ENCODE measurements at places on chromosomes 2 and 18. TPM values are rescaled to one million over a fixed set of nuclear protein-coding genes. Genes with fewer than 3 reads are reported as not detected.

Gene DNER
- not detected for total RNA-seq

- no peak for DNase-seq
These were observed 117.6 kb upstream of the DAPL1 start for GRCh38 chr2:158677542-158677941.

DNA sequence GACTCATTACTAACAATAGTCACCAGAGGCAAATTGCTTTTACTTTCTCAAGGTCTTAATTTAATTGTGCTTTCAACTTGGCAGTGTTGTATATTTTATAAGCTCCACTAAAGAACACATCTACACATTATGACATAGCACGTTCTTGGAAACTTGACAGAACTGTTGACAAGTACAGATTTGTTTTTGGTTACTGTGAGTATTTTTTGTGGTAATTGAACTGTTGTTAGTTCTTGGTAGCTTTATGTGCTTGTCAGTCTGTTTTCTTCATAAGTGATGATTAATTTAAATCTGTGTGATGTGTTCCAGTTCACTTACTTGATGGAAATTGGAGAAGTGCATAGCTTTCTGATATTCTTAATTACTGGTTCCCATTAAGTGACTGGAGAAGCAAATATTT, 63.9 kb downstream of the COMMD1 start:
- no peak for DNase-seq

DNA sequence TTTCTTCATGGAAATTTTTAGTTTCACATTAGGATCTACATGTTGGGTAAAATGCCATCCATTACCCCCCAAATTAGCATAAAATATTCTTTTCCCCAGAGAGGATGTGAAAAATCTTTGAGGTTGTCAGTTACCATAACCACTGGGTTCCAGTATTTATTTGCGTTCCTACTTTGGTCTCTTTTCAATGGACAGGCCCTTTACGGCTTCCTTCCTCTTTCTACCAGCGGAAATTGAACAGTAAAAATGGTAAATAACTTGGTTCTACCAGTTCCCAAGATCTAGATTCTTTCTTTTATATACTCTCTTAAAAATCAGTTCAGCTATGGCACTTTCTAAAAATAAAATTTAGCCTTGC, 169.2 kb upstream of the APCDD1 start:
- DNase-seq: no peak

Gene SERPINB4
- not detected for total RNA-seq

Gene SPATA3
- not detected for total RNA-seq

Gene COX7A2L
- 58.1 TPM for total RNA-seq

Gene TUBB8B
- not detected for total RNA-seq

DNA sequence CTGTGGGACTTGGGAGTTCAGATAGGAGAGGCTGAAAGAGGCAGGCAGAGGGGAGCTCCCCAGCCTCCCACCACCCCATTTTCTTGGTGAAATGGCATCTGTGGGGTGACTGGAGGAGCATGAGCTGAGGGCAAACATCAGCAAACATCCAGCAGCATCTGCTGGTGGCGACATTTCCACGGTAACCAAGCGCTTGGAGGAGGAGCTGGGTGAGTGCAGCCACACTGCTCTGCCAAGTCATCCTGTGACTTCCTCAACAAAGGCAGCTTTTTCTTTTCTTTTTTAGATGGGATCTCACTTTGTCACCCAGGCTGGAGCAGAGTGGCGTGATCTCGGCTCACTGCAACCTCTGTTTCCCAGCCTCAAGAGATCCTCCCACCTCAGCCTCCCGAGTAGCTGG, 5.6 kb downstream of the TXNL4A start:
- DNase-seq: no peak

- no peak for DNase-seq
These were observed 83.0 kb upstream of the MBOAT2 start for GRCh38 chr2:9086465-9086864.

Gene SPTBN1
- total RNA-seq: 65.7 TPM

DNA sequence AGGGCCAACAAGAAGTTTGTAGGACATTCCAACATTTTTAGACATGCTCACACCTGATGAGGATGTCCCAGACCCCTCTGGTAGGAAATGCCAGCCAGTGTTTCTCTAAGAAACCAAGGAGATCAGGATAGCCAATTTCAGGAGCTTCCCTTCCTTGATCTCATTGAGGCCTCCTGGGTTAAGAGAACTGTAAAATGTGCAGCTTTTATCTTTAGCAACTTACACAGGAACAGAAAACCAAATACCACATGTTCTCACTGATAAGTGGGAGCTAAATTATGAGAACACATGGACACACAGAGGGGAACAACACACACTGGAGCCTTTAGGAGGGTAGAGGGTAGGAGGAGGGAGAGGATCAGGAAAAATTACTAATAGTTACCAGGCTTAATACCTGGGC, 99.6 kb upstream of the MAP2 start:
- DNase-seq: no peak

Gene ANKRD30B
- not detected for total RNA-seq

DNA sequence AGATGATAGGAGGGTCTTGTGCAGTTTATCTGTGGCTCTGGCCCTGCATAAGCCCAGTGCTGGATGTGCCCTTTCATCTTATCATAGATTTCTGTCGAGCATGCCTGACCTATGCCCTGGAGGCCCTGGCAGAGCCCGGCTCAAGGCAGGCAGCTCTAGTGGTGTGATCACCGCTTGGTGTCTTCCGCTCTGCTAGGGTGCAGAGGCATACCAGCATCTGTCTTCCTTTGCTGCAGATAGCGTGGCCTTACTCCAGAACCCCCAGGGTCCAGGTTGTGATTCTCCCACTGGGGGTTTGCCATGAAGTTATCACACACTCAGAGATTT, 13.7 kb upstream of the TRAF3IP1 start:
- no peak for DNase-seq

- no peak for DNase-seq
These were observed 35.3 kb upstream of the GCC2 start for GRCh38 chr2:108413711-108414095.

- no peak for DNase-seq
These were observed 71.7 kb downstream of the TPGS2 start for GRCh38 chr18:36757081-36757480.

Gene MSGN1
- total RNA-seq: not detected

DNA sequence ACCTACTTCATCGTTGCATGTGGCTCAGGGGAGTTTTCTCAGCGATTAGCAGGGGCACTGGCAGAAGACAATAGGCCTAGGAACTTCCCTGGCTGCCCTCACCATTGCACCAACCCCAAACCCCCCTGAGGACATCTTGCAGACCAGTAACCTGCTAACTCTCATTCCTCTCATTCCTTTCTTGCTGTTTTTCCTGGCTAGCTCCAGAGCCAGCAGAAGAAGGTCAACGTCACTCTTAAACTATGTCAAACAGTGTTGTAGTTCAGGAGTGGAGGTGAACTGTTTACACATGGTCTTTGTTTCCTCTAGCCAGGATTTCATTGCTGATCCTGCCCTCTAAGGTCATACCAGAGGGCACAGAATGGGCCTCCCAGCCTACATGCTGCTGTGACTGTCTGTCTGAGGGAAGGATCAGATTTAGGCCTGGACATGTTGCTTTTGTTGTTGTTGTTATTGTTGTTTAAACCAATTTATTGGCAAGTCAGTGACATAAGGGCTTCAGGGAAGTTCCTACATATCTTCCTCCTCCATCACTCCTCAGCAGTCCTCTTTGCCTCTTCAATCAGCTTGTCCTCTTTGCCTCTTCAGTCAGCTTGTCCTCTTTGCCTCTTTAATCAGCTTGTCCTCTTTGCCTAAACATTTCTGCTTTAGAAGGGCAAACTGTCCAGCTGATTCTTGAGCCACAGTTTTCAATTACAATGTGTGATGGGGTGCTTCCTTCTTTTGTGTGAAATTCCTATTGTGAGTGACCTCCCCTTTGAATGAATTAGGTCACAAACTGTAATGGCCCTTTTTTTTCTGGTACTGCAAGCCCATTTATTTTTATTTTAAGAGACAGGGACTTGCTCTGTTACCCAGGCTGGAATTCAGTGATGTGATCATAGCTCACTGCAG, 471.9 kb upstream of the TNP1 start:
- no peak for DNase-seq

Gene HIBCH
- 21.6 TPM for total RNA-seq

- DNase-seq: no peak
These were observed 684.5 kb downstream of the BCL11A start for GRCh38 chr2:59868981-59869380.

Gene AQP12A
- not detected for total RNA-seq

DNA sequence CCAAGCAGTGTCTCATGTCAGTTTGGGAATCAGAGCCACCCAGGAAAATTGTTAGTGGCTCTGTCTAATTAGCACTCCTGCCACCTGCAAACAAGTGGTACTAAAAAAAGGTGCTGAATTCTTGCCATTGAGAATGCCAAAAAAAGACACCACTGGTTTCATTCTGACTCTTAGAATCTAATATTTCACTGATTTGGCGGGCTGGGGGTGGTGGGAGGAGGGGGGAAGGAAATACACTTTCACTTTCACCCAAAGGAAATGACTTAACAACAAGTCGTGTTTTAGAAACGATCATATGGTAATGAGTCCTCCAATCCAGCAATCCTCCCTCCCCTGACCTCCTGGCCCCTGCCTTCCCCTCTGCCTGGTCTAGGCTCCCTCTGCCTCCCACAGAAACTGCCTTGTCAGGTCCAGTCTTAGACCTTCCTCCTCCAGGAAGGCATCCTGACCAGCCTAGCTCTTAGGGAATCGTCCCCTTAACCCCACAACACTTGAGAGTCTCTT, 4.4 kb upstream of the KLHL29 start:
- DNase-seq: peak; percentile 62

- no peak for DNase-seq
These were observed 1111.6 kb upstream of the ZEB2 start for GRCh38 chr2:145631561-145631960.

GRCh38 chr2:67085146-67085545, 312.0 kb upstream of the ETAA1 start:
- DNase-seq: no peak

DNA sequence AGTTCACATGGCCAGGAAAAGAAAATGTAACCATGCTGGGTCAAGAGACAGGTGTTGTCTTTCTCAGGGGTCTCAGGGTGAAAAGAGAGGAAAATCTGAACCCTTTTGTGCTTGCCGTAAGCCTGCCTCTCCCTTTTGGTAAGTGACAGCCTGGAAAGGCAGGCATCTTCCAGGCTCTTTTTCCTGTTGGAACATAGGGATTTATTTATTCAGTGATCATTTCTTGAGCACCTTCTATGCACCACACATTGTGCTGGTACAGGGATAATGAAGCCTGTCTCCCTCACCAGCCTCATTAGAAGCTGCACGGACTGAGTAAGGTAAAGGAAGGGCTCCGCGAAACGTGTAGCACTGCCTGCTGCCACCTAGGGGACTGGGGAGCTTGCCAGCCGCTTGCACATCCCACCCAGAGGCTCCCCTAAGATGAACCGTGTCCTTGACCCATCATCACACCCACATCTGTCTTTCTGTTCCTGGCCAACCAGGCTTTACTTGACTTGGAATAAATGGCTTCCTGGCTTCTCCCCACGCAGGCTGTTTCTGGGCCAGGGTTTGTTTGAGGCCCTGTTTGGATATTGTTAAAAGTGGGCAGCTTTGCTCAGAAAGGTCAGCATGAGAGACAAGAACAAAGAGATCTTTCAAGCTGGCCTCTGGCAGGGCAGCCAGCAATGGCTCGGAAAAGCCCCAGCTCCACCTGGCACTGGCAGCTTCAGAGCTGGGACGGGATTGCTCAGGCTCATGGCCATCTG, 73.3 kb upstream of the MCFD2 start:
- no peak for DNase-seq

DNA sequence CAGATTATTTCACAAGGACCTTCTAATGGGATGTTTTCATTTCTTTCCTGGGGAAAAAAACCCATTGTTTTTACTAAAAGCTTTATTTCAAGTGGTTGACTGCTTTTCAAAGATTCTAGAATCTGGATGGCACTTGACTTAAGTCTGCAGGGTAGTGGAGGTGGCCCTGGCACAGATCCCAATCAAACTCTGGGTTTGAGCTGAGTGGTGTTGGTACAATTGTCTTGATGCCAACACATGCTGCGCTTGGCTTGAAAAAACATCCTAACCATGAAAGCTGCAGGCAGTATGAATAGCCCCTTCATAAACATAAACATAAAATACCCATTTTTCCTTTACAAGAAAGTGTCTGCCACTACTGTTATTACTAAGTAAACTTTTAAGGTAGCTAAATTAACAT, 3.6 kb downstream of the PAPOLG start:
- no peak for DNase-seq

Gene REG3G
- not detected for total RNA-seq

- peak; percentile 48 for DNase-seq
These were observed 7.5 kb upstream of the SP9 start for GRCh38 chr2:174327021-174327840.

DNA sequence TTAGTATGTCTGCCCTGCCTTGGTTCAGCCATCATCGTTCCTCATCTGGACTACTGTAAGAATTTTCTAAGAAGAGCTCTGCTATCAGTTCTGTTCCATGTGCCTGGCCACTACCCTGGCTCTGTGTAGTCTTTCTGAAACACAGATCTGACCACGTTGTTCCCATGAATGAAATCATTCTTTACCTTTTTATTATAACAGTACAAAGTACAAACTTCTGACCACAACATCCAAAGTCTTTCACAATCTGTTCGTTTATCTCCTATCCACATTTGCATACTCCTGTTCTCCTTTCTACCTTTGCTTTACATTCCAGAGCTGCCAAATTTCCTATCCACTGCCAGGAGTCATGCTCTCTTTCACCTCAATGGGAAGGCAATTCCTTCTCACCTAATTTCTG, 284.6 kb upstream of the LRP1B start:
- DNase-seq: no peak

DNA sequence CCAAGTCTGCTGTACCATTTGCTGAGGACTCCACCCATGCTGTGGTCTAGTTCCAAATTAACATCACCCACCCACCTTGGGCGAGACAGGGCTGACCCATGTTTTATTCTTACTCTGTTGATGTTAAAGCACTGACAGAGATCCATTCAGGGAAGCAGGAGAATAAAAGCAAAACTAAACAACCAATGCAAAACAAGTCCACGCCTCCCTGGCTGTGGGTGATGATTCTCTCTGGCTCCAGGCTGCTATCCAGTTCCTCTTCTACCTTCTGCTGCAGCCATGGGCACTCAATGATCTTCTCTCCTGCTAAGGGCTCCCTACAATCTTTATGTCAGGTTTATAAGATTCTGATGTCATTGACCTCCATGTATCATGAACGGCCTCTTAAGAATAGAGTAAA, 786.6 kb upstream of the ID2 start:
- DNase-seq: no peak

Gene GAL3ST2
- not detected for total RNA-seq

Gene RBM45
- total RNA-seq: 7.8 TPM

- DNase-seq: peak; percentile 27
These were observed 51.4 kb upstream of the SPAG16 start for GRCh38 chr2:213232649-213233437.

Gene ALK
- not detected for total RNA-seq

- no peak for DNase-seq
These were observed 310.3 kb upstream of the LYPD1 start for GRCh38 chr2:132980304-132980703.

- no peak for DNase-seq
These were observed 151.7 kb upstream of the GLI2 start for GRCh38 chr2:120583851-120584570.

DNA sequence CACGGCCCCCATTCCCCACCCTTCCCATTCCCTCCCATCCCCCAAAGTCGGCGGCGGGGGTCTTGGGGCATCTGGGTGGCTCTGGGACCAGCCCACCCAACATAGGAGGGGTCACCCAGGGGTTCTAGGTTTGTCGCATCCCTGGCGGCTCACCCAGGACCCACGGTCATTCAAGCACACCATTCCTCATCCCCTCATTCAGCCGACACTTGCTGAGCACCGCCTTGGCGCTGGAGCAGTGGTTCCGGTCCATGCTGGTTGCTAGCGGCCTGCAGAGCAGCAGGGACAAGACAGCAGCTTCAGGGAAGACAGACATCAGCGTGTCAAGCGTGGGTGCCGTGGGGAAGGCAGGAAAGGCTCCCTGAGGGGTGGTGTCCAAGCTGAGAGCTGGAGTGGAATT, 50.5 kb upstream of the OTOS start:
- DNase-seq: no peak
